ENCODE measurements at places on chromosomes 11 and 22.

DNA sequence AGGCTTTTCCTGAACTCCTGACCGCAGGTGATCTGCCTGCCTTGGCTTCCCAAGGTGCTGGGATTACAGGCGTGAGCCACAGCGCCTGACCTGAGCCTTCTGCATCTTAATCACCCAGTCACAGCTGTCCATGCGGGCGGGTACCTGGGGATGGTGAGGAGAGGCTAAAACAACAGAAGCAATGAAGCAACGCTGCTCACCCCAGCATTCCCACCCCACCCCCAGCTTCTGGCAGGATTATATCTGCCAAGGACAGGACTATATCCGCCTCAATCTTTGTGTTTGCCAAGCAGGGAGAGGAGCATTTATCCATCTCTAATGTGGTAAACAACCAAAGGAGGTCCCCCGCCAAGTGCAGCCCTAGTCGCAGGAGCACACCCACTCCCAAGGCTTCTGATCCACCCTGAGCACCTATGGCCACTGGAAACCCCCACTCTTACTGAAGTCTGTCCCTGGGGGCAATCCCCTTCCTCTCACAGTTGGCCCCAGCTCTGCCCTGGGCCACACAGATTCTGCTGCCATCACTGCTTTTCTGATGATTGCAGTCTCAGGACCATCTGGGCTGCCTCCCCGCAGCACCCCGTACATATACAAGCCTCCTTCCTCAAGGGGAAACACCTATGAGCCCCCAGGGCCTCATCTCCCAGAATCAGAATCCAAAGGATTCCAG, 8.8 kb upstream of the LGALS2 start:
- DNase-seq, result no peak

DNA sequence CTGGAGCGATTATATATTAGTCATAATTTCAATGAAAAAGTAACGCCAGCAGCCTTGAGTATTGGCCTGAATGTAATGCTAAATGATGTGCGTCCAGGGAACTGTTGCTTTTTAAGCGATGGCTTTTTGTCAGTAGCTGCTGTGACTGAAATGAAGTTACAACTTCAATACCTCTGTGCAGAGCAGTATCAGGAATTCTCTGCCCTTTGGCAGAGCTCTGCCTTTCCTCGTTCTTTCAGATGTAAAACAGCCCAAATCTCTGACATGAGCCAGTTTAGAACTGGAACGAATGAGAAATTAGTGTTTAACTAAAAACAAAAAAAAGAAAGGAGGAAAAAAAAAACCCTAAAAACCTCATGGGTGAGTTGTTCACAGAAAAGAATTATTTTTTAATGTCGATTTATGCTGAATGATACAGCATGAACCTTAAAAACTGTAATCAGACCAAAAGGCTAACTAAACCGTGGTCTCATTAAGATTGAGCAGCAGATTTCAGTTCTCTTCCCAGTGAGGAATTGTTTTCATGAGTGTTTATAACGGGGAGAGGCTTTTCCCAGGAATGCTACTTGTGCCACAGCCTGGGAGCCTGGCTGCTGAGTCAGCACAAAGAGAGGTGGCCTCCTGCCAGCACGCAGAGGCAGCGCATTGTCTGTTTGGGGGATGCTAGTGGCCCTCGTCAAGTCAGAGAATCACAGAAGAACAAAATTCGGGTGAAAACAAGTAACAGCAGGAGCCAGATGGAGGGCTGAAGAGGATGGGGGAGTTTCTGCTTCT, 146.2 kb upstream of the RASSF10 start:
- DNase-seq, result no peak

DNA sequence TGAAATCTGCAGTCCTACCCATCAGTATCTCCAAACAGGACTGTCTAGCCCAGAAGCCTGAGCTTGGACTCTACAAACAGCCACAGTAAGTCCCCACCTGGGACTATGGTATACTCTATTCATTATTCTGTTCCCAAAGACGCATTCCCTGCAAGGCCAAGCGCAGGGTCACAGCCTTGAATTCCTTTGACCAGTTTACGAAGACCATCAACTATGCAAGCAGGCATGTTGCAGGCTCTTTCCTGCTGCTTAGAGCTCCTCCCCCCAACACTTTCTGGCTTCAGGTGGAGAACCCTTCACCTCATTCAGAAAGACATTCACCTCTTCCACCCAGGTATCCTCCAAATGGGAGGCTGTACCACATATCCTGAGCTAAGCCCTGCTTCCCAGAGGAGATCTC, 62.5 kb downstream of the TIMP3 start:
- no peak for DNase-seq

GRCh38 chr22:22397875-22398524, 110.5 kb downstream of the ZNF280B start:
- DNase-seq, result no peak

DNA sequence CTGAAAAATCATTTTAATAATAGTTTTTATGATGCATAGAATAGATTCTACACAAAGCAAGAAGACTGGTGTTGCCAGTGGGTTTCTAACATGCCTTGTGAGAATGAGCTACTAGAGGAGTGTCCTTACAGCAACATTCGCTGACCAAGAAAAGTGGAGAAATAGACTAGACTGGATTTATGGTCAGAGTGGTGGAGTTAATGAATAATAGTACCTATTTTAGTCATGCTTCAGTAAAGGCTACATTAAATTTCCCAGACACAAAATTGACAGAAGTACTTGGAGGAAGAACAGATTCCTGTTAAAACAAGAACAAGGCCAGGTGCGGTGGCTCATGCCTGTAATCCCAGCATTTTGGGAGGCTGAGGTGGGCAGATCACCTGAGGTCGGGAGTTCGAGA, 539.2 kb downstream of the ETS1 start:
- no peak for DNase-seq

GRCh38 chr11:98800696-98801095, 220.1 kb upstream of the CNTN5 start:
- no peak for DNase-seq

- DNase-seq, result no peak
Measured at GRCh38 chr22:49203091-49203858, 624.4 kb downstream of the BRD1 start.

DNA sequence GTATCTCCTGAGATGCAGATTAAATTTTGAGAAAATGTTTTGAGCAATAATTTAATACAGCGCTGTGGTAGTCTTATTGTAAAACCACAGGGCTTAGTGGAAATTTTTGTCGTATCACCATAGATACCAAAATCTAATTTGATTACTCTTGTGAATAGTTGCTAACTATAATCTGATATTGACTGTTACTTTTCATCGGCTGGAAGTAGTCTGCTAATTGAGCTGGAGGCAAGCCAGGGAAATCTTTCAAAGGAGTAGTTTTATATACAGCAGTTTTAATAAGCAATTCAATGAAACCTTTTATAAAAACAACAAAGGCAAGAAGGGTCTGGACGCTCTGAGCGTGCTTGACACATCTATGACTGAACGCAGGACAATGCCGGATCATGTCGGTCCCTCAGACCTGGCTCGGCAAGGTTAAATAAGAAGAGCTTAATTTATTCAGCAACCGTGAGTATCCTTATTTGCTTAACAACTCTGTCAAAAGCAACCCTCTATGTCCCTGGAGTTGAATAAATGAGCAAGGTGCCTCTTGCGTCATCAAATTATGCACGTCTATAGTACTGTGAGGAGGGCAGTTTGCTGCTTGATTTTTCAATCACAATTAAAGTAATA, 121.2 kb downstream of the NCAM1 start:
- DNase-seq, result no peak
